ENCODE measurements at places on chromosomes 6 and 20.

- no peak for DNase-seq
Observed at GRCh38 chr20:42938441-42939205, 251.1 kb downstream of the PTPRT start.

DNA sequence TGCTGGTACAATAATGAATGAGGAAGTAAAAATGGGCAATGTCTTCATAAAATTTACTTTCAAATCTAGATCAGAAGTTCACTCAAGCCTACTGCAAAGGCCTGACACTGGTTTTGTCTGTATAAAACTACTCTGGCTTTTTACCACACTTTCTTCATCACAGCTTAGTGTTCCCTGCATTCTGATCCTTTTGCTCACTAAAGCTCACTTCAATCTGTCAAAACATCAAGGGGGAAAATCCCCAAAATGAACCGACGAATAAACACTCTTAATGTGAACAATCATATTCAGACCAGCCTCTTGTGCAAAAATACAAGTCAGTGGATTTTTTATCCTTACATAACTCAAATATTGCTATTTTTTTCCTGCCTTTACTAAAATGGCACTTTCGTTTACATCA lies 98.5 kb downstream of the PRDM1 start:
- DNase-seq = no peak

DNA sequence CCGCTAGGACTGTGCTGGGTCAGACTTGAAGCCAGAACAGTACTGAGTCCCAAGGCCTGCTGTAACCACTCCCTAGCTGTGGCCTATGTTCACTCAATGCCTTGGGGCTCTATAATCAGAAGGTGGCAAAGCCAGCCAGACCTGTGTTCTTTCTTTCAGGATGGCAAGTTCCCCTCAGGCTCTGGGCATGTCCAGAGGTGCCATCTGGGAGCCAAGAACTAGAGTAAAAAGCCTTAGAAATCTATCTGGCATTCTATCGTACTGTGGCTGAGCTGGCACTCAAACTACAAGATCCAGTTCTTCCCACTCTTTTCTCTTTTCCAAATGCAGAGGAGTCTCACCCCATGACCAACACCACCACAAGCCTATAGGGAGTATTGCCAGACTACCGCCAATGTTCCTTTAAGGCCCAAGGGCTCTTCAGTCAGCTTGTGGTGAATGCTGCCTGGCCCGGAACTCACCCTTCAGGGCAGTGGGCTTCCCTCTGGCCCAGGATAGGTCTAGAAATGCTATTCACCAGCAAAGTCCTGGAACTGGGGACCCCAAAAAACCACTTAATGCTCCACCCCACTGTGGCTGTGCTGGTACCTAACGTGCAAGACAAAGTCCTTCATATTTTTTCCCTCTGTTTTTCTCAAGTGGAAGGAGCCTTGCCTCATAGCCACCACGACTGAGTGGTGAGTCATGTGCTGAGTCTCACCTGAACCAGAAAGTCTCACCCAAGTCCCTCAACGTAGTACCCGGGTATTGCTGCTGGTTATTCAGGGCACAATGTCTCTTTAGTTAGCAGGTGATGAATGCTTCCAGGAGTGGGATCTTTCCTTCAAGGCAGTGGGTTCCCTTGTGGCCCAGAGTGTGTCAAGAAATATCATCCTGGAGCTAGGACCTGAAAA lies 8.6 kb upstream of the SIRPB2 start:
- DNase-seq = no peak

DNA sequence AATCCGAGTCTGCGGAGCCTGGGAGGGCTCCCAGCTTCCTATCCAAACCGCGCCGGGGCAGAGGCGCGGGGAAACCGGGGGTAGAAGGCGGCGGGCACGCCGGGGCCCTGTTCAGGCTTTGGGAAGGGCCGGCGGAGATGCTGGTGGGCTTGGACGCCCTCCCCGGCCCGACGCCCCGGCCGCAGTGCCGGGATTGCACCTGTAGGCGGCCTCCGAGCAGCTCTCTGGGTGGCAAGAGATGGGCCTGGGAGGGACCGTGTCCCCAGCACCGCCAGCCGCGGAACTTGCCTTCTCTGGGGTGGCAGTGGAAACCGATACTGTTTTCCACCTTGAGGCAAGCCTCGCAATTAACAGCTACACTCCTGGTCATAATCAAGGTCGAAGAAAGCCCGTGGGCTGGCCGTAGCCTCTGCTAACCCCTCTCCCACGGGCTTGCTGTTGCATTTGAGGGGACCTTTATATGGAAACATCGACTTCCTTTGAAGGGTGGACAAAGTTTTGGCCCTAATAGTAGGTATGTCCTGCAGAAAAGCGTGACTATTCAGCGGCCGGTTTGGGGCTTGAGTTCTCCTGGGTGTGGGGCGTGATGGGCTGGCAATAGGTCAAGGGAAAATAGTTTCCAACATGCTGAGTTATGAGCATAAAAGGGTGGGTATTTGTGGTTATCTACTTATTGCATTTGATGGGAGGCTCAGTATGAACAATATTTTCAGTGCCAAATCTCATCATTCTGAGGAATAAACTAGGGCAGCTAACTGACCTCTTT lies 1.1 kb upstream of the JAG1 start:
- peak; percentile 93 for DNase-seq

GRCh38 chr6:168096271-168096764 lies 17.3 kb upstream of the FRMD1 start:
- DNase-seq = peak; percentile 41

DNA sequence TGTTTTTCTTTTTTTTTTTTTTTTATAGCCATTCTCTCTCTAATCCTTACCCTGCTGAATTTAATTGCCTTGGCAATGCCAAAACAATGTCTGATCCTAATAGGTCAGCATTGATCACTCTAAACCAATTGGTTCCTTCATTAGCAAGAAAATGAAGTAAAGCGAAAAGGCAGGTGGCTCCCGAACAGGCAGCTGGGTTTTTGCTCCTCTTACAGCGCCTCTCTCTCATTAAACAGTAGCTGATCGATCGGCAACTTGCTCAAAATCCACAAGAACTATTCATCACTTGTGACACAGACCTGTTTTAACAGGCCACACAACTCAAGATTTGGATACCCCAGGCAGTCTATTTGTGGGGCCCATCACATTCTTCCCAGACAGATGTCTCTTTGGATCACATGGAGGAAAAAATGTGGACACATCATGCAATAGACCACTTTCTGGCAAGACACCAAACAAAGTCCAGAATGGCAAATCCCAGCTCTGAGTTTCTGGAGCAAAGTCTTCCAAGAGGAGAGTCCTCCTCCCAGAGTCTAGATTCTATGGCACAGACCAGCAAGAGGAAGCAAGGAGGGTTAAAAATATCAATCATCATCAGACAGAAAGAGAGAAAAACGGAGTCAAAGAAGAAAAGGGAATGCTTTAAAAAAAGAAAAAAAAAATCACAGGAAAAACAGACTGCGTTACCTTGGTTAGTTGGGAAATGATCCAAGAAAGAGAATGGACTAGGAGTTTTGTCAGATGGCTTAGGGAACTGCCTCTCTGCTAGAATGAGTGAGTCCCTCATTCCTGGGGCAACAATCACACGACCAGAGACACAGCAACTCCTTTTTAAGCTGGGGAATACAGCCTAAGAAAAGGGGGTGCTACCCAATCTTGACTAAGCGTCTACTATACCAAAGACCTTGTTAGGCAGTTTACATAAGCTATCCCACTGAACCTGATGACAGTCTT lies 247.8 kb downstream of the BTBD9 start:
- no peak for DNase-seq

- DNase-seq = no peak
Observed at GRCh38 chr6:164321297-164321696, 906.8 kb downstream of the QKI start.

- no peak for DNase-seq
Observed at GRCh38 chr20:1434571-1435336, 31.9 kb downstream of the NSFL1C start.

GRCh38 chr6:85672623-85673022 lies 29.9 kb upstream of the SYNCRIP start:
- no peak for DNase-seq

GRCh38 chr6:108575905-108576494 lies 15.3 kb downstream of the FOXO3 start:
- no peak for DNase-seq

DNA sequence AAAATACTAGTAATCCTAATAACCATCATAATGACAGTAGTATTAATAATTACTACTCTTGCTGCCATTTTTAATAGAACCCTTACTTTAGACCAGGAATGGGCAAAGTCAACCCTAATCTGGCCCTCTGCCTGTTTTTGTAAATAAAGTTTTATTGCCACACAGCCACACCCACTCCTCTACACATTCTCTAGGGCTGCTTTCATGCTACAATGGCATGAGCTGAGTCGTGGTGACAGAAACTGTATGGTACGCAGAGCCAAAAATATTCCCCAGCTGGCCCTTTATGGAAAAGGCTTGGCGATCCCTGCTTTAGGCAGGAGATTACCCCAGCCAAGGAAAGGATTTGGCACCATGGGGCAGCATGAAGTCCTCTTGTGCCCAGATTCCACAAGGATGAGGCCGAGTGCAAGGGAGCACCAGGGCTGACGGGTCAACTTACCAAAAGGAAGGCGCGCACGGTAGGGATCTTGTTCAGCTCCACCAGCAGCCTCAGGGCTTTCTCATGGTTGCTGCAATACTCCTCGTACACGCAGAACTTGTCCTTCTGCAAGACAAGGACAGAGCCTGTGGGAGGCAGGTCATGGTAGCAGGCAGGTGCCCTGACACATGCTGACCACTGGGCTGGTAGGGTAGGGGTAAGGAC lies 93.6 kb downstream of the PREX1 start:
- no peak for DNase-seq

DNA sequence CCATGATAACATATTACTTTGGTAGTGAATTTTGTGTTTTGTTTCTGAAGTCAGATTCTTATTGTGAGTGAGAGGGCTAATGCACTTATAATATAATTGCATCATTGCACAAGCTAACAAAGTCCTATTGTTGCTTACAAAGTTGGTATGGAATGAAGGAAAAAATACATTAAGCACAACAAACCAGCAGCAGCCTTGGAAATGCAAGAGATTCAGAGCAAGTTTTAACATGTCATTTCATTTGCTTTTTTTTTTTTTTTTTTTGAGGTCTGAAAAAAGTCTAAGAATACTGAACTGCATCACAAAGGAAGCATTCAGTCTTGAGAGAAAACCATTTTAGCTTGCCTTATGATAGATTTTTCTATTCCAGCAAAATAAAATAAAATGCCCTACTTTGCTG lies 57.6 kb downstream of the PLCB4 start:
- DNase-seq = no peak

DNA sequence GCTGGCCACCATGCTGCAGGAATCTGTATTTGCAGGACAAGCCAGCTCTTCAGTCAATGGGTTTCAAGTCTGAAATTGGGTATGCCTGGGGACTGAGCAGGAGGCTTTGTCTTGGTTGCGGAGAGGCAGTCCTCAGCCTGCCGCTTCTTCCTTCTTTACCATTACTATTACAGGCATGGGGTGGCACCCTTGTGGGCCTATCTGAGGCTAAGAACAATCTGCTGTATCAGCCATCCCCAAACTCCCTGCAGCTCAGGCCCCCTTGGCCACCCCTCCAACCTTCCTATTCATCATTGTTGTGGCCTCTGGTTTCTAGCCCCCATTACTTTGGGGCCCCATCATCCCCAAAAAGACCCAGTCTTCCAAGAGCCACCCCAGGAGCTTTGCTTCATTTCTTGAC lies 289.2 kb upstream of the FOXQ1 start:
- DNase-seq = no peak

GRCh38 chr6:16684195-16684689 lies 77.0 kb downstream of the ATXN1 start:
- DNase-seq = peak; percentile 37

GRCh38 chr6:20312606-20313005 lies 89.1 kb upstream of the E2F3 start:
- DNase-seq = no peak

GRCh38 chr20:57438552-57438951 lies 47.4 kb downstream of the RBM38 start:
- no peak for DNase-seq

GRCh38 chr6:150320442-150320841 lies 48.4 kb upstream of the IYD start:
- DNase-seq = peak; percentile 91

GRCh38 chr6:121925024-121925423 lies 474.4 kb upstream of the HSF2 start:
- DNase-seq = no peak

GRCh38 chr6:154476494-154476893 lies 34.0 kb downstream of the CNKSR3 start:
- DNase-seq = no peak

GRCh38 chr6:137352859-137353258 lies 133.7 kb upstream of the IFNGR1 start:
- no peak for DNase-seq

DNA sequence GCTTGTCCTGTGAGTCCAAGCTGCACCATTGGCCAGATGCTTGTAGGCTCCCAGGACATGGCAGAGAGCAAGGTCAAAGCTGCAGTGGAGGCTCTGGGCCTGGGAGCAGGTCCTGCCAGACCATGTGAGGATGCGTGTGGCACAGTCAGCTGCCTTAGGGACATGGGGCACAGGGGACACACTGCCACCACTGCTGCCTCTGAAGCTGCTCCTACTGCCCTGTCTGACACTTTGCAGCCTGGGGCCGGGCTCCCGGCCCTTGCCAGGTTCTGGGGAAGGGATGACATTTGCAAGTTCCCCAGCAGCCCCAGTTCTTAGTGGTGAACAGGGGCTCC lies 13.2 kb upstream of the FUT9 start:
- DNase-seq = no peak

DNA sequence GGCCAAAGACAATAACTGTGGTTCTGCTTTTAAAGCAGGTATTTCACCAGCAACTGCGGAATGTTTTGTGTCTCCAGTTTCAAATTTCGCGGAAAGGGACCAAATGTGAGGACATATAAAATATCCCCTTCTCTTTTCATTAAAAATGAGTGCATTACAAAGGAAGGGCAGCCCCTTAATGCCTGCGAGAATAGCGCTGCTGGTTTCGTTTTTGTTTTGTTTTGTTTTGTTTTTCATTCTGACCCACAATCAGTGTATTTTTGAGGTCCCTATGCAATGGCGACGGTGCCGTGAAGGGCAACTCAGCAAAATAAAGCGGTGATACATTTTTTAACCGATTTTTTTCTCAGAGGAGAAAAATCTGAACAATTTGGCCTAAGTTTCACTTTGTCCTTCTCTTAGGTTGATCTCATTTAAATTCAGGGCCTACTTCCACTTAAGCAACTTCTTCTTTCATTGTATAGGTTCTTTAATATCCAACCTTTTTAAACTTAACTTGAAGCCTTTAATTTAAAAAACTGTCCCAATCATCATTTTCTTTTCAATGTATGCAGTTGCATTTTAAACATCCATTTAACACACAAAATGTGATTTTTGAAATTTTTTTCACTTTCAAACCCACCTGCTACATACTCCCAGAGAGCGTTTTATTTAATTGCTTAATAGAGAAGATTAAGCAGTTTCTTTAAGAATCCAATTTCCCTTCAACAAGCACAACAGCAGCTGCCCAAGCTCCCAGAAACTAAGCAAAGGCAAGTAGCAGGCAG lies 2.9 kb upstream of the HIVEP2 start:
- DNase-seq = no peak

Data from right cardiac atrium (tissue), 5 donors.